ENCODE measurements at places on chromosomes 3 and 15. TPM values are rescaled to one million over a fixed set of nuclear protein-coding genes. Genes with fewer than 3 reads are reported as not detected.

GOLGA8Q gene
- total RNA-seq, result 2.2 TPM

SPESP1 gene
- 4.2 TPM for total RNA-seq

KCNH8 gene
- not detected for total RNA-seq

RAD51 gene
- total RNA-seq, result 0.53 TPM

CGGBP1 gene
- 28.3 TPM for total RNA-seq

GCNT3 gene
- total RNA-seq, result 37.5 TPM

RAB6B gene
- total RNA-seq, result under 0.01 TPM

RLBP1 gene
- not detected for total RNA-seq

EXD1 gene
- under 0.01 TPM for total RNA-seq

GHSR gene
- total RNA-seq, result not detected

OTOL1 gene
- total RNA-seq, result not detected

TM4SF18 gene
- total RNA-seq, result not detected

MED12L gene
- 0.13 TPM for total RNA-seq

RNU5B-1 gene
- not detected for total RNA-seq

HRG gene
- not detected for total RNA-seq

MORC1 gene
- total RNA-seq, result not detected

PRSS50 gene
- not detected for total RNA-seq

GOLGA8M gene
- 0.13 TPM for total RNA-seq

C3orf49 gene
- not detected for total RNA-seq

PRR20G gene
- total RNA-seq, result not detected

RPL22L1 gene
- 116 TPM for total RNA-seq

NR2E3 gene
- 0.26 TPM for total RNA-seq

ATP13A4 gene
- 4.2 TPM for total RNA-seq

DUOX1 gene
- total RNA-seq, result 13.2 TPM

ZNF620 gene
- 0.38 TPM for total RNA-seq

FBXW12 gene
- total RNA-seq, result not detected

Measured in bronchial epithelial cell (primary cell).